Stimulated activated CD8-positive, alpha-beta memory T cell treated with anti-CD3 and anti-CD28 coated beads, Interleukin-7, amount 100 ng/mL, for 1 hour (primary cell): ENCODE measurements at places on chromosomes 11 and 22.

GRCh38 chr11:71843858-71844257 lies 10.9 kb downstream of the DEFB108B start:
- no peak for DNase-seq

DNA sequence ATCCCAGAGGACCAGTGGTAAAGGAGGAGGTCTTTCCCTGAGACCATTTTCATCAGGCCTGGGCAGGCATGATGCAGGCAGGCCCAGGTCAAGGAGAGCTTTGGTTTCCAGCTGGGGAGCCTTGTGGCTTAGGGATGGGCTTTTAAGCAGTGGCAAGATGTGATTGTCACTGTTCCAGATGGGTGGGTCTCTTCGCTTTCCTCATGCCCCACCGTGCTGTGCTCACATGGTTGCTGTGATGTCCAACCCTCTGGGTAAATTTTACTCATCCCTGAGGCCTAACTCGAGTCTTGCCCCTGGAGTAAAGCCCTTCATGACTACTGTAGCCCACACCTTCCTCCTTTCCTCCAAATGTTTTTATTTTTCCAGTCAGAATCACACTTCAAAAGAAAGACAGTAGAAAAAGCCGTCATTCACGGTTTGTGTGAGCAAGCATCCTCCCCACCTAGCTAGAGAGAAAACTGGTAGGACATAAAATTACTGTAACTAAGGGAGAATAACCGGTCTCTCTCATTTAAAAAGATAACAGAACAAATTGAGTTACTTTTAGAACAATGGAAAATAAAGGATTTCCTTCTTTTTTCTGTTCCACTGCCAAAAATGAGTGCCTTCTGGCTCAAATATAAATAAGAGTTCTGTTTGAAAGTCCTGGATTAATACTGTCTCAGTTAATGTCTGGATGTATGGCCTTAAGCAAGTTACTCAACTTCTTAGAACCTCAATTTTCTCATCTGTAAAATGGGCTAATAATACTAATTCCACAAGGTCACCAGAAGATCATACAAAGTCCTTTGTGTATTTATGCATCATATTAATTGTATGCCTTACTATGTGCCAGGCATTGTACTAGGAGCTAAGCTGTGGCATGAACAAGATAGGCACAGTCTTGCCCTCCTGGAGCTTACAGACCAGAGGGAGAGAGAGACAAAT lies 84.9 kb downstream of the ME3 start:
- DNase-seq = no peak

- DNase-seq = no peak
Measured at GRCh38 chr11:116692318-116693101, 80.3 kb downstream of the BUD13 start.

GRCh38 chr11:71103266-71103665 lies 149.1 kb downstream of the SHANK2 start:
- DNase-seq = no peak

DNA sequence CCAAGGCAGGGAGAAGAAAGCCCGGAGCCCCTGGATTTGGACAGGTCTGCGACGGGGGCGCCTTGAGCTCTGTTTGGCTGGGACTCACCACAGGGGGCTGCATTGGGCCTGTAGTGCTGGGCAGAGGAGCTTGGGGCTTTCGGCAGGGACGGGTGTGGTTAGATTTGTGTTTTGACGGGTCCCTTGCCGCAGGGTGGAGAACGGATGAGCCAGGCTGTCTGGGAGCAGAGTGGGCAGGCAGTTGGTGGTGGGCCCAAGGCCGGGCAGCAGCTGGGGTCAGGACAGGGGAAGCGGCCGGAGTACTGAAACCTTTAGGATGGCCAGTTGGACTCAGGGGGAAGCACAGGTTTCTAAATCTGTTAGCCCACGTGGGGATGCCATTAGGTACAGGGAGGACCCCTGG lies 13.4 kb downstream of the C11orf24 start:
- DNase-seq = no peak

DNA sequence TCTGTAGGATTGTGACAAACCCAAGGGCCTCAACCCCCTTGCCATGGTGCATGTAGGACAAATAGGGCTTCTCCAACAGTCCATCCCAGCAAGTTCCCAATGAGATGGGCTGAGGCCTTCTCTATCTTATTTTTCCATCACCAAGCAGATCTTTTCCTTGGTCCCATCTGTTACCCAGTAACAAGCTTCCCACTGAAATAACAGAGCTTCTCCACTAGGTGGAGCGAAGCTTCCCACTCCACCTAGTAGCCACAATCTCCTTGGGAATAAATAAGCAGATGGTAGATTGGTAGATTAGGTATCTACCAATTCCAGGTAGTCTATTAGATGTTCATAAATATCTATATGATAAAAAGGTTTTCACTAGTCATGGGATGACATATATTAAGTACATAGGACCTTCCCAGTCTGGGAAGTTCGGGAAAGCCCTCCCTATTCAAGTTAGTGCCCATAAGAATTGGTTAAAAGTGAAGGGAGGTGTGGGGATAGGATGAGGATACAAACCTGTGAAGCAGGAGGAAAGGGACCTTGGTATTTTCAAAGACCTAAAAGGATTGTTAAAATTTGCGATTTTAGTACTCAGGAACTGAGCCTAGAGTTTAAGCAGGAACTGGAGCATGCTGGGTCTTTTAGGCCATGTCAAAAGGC lies 5.9 kb upstream of the OR52L1 start:
- DNase-seq = no peak

- peak; percentile 51 for DNase-seq
Measured at GRCh38 chr11:20363500-20364340, at the start of gene HTATIP2. HTATIP2 (plus strand) TSS chr11:20363714; CDS start chr11:20364238, 524 bp downstream.

- no peak for DNase-seq
Measured at GRCh38 chr11:124865181-124865901, at the start of gene ROBO3. ROBO3 (plus strand) TSS chr11:124865432; CDS start chr11:124865578, 146 bp downstream.

GRCh38 chr22:46040471-46041465 lies 63.8 kb upstream of the WNT7B start:
- DNase-seq = no peak

- no peak for DNase-seq
Measured at GRCh38 chr11:125600663-125601062, 8.0 kb downstream of the STT3A start.
